Fibroblast of skin of back (primary cell): ENCODE measurements at places on chromosomes 5 and 9.

DNA sequence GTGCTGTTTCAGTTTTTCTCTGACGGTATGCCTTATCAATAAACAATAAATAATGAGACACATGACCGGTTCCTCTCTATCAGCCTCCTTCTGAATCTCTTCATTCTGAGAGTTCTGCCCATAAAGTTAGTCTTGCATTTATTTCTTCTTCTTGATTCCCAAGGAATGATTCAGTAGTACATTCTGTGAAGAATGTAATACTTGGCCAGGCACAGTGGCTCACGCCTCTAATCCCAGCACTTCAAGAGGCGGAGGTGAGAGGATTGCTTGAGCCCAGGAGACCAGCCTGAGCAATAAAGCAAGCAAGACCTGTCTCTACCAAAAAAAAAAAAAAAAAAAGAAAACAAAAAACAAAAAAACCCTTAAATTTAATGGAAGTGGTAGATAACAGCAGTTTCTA, 53.9 kb downstream of the PAM start:
- no peak for DNase-seq

DNA sequence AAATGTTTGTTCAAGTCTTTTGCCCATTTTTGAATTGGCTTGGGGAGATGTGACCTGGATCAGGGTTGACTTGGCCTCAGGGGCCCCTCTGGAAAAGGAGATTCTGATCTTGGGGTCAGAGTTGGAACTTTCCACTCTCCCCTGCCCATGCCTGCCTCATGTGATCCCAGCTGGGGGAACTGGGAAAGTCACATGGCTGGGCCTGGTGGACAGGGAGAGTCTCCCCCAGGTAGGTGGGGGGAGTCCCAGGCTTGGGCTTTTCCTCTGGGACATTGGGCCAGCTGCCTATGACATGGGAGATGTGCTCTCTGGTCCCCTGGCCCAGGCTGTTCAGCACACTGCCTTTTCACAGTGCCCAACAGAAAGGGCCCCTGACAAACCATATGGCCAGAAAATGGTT, 60.7 kb downstream of the NDST1 start:
- no peak for DNase-seq

DNA sequence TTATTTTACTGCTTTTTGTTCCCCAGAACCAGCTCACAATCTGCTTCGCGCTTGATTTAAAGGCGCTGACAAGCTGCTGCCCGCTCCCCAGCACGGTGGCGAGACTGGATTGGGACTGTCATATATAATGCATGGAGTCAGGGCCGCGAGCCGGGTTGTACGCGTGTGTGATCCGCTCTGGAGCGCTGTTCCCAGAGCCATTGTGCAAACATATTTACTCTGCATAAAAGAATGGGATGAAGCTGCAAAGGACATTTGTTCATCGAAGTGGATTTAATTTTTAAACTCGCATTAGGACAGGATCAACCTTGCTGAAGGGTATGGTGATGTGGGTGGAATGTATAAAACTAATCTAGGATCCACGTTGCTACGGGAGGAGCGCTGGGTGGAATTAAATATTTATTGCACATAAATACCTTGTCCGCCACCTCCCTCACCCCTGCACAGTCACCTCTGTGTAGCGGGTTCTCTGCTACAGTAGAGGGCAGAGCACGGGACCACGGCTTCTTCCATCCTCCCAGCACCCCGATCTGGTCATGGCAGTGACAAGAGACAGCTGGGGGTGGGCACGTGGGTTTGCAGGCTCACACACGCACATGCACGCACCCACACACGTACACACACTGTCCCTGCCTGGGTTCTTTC, 18.1 kb upstream of the FCN1 start:
- DNase-seq = no peak

GRCh38 chr5:123916345-123917121, 404.6 kb downstream of the CSNK1G3 start:
- peak; percentile 90 for DNase-seq

DNA sequence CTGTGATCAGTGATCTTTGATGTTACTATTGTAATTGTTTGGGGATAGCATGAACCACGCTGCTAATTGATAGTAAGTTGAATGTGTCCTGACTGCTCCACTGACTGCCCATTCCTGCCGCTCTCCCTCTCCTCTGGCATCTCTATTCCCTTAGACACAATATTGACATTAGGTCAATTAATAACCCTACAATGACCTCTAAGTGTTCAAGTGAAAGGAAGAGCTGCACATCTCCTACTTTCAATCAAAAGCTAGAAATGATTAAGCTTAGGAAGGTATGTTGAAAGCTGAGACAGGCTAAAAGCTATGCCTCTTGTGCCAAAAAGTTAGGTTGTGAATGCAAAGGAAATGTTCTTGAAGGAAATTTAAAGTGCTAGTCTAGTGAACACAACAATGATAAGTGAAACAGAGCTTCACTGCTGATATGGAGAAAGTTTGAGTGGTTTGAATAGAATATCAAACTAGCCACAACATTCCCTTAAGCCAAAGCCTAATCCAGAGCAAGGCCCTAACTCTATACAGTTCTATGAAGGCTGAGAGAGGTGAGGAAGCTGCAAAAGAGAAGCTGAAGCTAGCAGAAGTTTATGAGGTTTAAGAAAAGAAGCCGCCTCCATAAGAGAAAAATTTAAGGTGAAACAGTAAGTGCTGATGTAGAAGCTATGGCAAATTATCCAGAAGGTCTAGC, 12.9 kb downstream of the CLINT1 start:
- no peak for DNase-seq

DNA sequence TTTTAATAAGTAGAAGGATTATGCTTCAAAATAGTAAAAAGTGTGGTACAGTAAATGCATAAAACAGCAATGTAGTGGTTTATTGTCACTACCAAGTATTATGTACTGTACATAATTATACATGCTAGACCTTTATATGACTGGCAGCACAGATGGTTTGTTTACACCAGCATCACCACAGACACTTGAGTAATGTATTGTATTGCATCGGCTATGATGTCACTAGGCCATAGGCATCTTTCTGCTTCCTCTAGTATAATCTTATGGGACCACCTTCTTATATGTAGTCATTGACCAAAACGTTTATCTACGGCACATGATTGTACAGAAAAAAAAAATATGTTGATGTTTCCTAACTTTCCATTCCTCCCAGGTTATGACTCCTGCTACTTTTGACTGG, 31.9 kb upstream of the SSBP2 start:
- peak; percentile 30 for DNase-seq

DNA sequence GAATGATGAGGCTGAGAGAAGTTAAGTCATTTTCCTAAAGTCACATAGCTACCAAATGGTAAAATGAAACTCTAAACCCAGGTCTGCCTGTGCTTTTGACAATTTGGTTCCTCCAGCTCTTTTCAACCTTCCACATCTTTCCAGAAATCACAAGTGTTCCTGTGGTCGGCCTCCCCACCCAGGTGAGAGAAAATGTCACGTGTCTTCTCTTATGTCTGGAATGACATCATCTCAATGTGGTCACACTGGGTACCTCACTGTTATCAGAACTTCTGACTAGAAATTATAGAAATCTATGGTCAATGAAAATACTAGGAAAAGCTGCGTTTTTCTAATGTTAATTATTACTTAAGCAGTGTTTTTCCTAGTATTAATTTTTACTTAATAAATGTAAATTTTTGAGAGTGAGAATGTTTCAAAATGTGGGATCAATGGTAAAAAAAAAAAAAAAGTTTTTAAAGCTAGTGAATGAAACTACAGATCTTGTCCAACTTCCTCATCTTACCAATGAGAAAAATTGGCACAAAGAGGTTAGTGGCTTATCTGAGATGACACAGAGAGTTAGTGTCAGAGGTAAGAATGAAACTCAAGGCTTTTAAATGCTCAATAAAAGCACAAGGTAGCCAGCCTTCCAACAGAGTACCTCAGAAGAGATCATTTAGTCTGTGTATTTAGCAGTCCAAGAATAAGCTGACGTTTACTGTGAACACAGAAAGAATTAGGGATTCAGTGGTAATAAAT, 228.7 kb upstream of the NR4A3 start:
- DNase-seq = no peak

GRCh38 chr5:124240732-124241131, 505.7 kb downstream of the ZNF608 start:
- no peak for DNase-seq

DNA sequence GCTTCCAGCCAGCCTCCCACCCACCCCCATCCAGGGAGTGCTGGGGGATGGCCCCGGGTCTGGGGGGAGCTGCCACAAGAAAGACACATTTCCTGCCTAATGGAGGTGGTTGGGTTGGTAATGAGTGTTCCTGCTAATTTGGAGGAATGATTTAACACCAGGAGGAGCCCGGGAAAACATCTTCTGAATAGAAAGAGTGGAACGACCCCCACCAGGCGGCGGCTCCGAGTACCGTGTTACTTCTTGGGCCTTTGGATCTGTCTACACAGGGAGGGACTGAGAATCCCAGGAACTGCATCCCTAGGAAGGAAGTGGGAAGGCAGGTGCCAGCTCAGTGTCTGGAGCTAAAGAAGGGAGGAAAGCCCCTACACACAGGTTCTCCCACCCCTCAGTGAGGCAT, 64.6 kb downstream of the TSPAN17 start:
- no peak for DNase-seq

DNA sequence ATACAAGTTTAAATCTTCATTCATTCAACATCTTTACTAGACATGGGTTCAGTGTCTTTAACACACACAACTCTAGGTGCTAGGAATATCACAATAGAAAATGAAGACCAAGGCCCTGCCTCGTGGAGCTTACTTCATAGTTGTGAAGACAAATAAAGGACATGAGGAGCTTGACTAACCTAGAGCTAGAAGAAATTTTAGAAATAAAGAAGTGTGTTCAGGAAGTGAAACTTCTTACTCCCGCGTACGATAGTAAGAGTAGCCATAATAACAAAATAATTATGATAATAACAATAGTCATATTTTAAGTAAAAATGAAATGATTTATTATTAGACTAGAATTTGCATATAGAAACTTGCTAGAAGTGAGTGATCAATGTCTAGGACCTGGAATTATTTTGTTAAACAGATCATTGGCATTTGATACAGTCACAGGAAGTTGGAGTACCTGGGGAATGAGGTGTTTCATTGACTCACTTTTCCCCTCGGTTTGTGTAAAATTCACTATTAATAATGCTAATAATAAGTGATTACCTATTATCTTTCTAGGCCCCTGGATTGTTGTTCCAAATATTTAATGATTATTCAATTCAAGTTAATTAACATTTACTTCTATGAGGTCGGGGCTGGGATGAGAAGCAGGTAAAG, 331.3 kb downstream of the NSG2 start:
- DNase-seq = no peak
